Chondrocyte (in vitro differentiated cells): ENCODE measurements at places on chromosomes 13 and 19. TPM values are rescaled to one million over a fixed set of nuclear protein-coding genes. Genes with fewer than 3 reads are reported as not detected.

The LGALS14 gene
- total RNA-seq: not detected in 3 replicates

The MEIOSIN gene
- total RNA-seq: not detected in 3 replicates

DNA sequence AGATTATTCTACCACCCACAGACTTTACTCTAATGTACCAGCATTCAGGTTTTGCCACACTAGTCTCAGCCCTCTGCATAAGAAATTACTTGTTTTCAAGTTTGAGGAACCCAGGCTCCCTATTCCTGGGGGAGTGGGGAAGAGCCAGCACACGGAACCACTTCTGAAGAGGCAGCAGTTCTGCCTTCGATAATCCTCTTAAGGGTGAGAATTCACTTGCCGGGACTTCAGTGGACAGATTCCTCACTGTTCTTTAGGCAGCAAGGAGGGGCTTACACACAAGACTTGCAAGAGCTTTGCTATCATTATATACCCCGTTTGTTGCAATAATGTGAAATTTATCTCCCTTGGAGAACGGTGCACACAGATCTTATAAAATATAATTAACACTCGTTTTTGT is 133.1 kb downstream of the ABCC4 start:
- DNase-seq: no peak
- no peak overlapping the region for H3K27ac ChIP-seq
- H3K4me3 ChIP-seq: no peak overlapping the region
- no peaks in the 10 kb centered on the region for H3K4me1 ChIP-seq

- no peak for DNase-seq
- H3K27ac ChIP-seq: no peak overlapping the region
- no peaks in the 10 kb centered on the region for H3K27me3 ChIP-seq
- no peaks in the 10 kb centered on the region for H3K36me3 ChIP-seq
Measured at GRCh38 chr13:44760434-44760833, 184.3 kb upstream of the TSC22D1 start.
